ENCODE measurements at places on chromosomes 3 and 15. TPM values are rescaled to one million over a fixed set of nuclear protein-coding genes. Genes with fewer than 3 reads are reported as not detected.

DNA sequence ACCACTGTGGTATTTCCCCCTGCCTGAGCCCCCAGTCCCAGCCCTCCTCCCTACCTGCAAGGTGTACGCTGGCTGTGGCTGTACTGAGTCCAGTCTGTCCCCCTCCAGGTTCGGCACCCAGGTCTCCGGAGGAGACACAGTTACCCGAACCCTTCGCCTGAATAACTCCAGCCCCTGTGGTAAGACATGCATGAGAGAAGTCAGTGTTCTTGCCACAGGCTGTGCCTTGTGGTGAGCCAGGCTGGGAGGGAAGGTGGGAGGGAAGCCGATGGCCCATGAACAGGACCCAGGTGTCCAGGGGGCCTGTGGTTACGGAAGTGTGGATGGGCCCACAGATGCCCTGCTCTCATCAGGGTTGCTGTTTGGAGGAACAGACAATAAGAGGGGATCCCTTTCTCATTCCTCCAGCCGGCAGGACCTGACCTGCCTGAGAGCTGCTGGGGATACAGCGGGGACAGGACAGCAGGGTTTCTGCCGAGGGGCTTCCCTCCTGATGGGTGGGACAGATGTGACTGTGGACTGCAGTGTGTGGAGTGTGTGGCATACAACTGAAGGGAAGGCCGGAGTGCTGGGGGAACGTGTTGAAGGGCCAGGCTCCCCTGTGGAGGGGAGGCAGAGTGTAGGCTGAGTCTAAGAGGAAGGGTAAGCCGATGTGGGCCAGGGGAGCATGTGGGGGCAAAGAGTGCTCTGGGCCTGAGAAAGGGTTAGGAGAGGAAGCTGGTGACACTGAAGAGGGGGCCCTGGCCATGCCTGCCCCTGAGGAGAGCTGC, 21.9 kb downstream of the ACAA1 start:
- H3K36me3 ChIP-seq, result no peaks in the 10 kb centered on the region
- DNase-seq, result no peak
- no peak overlapping the region for H3K4me3 ChIP-seq
- no peak overlapping the region for H3K27ac ChIP-seq

DNA sequence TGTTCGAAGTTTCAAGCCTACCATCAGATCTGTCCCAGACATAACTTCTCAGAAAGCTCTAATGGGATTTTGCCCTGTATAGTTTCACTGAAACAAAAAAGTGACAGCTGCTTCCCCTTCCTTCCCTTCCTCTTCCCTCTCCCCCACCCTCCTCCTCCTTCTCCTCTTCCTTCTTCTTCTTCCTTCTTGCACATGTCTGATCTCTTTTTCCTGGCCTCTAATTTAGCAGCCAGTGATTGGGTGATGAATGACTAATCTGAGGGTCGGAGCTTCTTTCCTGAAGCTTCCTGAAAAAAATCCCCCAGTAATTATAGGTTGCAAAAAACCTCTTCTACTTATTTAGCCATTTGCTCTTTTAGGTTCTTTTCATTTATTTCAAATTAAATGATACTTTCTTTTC, 168.7 kb downstream of the POTEB3 start:
- DNase-seq, result no peak
- H3K4me3 ChIP-seq, result no peak overlapping the region
- no peaks in the 10 kb centered on the region for H3K36me3 ChIP-seq

DNA sequence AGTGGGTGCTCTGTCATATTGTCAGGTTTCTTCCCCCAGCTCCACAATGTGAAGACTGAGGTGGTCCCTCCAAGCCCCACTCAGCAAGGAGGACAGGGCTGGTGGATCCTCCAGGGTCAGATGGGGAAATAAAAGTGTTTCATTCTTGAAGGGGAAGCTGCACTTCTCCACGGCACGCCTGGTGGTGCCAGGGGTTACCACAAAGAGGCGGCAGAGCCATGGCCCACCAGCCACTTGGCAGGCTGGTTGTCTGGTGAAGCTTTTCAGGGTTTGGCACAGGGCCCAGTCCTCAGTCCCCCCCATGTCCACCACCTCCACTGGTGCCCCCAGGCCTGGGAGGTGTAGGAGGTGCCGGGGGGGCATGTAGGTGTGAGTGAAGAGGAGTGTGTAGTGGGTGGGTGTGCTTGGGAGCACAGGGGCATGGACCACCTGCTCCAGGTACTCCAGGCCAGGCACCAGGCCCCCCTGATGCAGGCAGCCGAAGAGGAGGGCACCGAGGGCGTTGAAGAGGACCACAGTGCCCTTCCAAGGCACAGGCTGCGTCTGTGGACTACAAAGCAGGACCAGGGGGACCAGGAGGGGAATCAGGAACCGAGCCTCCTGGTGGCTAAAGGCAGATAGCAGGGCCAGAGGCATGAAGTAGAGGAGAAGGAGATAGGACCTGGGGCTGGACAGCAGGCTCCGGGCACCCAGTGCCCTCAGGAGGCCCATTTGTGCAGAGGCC, 5.0 kb upstream of the NCBP2 start:
- no peak overlapping the region for H3K27ac ChIP-seq
- no peaks in the 10 kb centered on the region for H3K27me3 ChIP-seq
- H3K36me3 ChIP-seq, result peaks cover 4% of the 10 kb centered on the region
- DNase-seq, result no peak
- peaks cover 8% of the 10 kb centered on the region for H3K4me1 ChIP-seq
- no peak overlapping the region for H3K4me3 ChIP-seq

Gene TM4SF4
- total RNA-seq, result 1.3 TPM

- peaks cover 5% of the 10 kb centered on the region for H3K36me3 ChIP-seq
- peak overlapping the region; percentile 81 for H3K4me3 ChIP-seq
- H3K4me1 ChIP-seq, result peaks cover 27% of the 10 kb centered on the region
- H3K27me3 ChIP-seq, result no peaks in the 10 kb centered on the region
- DNase-seq, result no peak
Measured at GRCh38 chr3:45597581-45597980, 3.0 kb downstream of the LIMD1 start.

Gene FANCI
- 110 TPM for total RNA-seq

DNA sequence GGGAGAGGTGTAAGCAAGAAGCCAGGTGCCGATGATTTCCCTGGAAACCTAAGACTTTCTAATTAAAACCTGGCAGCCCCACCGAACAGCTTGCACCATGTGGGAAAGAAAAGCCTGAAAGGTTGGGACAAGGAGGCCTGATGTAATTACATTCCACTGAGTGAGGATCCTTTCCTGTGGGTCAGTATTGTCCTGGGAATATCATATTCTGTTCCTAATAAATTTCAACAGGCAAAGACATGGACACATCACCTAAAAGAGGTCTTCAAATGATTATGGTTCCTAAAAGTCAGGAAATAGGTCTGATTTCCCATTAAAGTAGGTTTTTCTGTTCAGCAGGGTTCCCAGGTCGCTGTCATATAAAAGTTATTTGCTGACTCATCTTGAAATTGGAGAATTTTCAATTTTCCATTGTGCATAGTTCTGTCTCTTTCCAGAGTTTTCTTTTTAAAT, 58.5 kb downstream of the DUT start:
- DNase-seq, result no peak
- no peaks in the 10 kb centered on the region for H3K36me3 ChIP-seq
- no peaks in the 10 kb centered on the region for H3K27me3 ChIP-seq
- H3K4me3 ChIP-seq, result no peak overlapping the region
- H3K4me1 ChIP-seq, result no peaks in the 10 kb centered on the region

GRCh38 chr3:72031581-72031980, 246.6 kb upstream of the PROK2 start:
- no peak overlapping the region for H3K27ac ChIP-seq
- no peak overlapping the region for H3K4me3 ChIP-seq
- DNase-seq, result no peak
- peaks cover 11% of the 10 kb centered on the region for H3K4me1 ChIP-seq
- no peaks in the 10 kb centered on the region for H3K36me3 ChIP-seq

Gene MRPS25
- total RNA-seq, result 76.2 TPM

DNA sequence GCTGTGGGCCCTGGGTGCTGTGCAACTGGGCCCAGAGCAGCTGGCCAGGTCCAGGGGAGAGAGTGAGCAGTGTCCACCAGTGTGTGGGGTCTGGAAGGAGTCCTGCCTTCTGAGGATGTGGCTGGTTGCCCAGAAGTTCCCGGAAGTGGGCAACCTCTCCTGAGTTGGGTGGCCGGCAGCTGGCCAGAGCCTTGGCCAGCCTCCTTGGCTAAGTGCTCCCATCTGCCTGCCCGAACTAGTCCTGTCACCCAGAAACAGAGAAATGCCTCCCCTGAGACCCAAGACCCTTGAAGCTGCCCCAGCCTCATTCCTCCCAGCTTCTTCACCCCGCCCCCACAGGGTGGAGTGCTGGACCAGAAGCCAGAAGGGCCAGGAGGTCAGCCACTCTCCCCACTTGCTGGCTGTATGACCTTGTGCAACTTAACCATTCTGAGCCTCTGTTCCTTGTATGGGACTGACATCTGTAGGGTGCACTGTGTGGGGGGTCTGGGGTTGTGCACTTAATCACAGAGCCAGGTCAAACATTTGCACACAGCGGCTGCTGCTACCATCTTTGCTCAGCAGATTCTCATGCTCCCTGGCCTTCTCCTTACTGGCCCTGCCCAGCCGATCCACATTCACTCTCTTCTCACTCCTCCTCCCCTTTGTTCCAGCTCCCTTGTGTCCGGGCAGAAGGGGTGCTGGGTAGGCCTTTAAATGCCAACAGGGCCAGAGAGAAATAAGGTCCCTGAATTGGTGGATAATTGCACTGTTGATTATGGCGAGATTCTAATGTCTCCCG, 7.5 kb upstream of the ALAS1 start:
- H3K4me1 ChIP-seq, result no peaks in the 10 kb centered on the region
- H3K27ac ChIP-seq, result no peak overlapping the region
- DNase-seq, result no peak
- no peaks in the 10 kb centered on the region for H3K27me3 ChIP-seq
- no peak overlapping the region for H3K4me3 ChIP-seq

- H3K27me3 ChIP-seq, result no peaks in the 10 kb centered on the region
- no peak overlapping the region for H3K27ac ChIP-seq
- H3K4me3 ChIP-seq, result no peak overlapping the region
- no peaks in the 10 kb centered on the region for H3K36me3 ChIP-seq
Measured at GRCh38 chr15:63052077-63052841, 9.7 kb downstream of the TPM1 start.

DNA sequence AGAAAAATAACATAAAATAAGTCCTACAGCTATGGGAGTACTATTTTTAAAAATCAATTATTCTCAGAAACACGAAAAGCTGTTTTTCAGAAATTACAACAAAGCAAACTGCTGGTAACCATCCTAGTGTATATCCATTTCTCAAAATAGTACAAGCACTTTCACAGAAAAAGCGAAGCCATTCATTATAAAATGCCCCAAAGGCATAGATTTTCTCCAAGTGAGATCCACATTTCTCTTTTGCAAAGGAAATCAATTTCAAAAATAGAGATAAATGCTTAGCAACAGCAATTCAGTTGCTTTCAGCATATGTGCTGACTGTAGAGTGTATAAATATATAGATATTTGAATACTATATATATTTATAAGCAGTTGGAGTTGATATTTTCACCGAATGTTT, 1266.3 kb downstream of the SI start:
- H3K4me1 ChIP-seq, result no peaks in the 10 kb centered on the region
- H3K4me3 ChIP-seq, result no peak overlapping the region
- H3K36me3 ChIP-seq, result no peaks in the 10 kb centered on the region
- no peaks in the 10 kb centered on the region for H3K27me3 ChIP-seq

GRCh38 chr3:138670407-138670806, 61.8 kb downstream of the FAIM start:
- H3K27me3 ChIP-seq, result no peaks in the 10 kb centered on the region
- no peak for DNase-seq
- no peak overlapping the region for H3K27ac ChIP-seq
- H3K4me1 ChIP-seq, result no peaks in the 10 kb centered on the region

- H3K36me3 ChIP-seq, result no peaks in the 10 kb centered on the region
- no peaks in the 10 kb centered on the region for H3K27me3 ChIP-seq
- H3K4me1 ChIP-seq, result peaks cover 2% of the 10 kb centered on the region
- H3K4me3 ChIP-seq, result peak overlapping the region; percentile 94
Measured at GRCh38 chr15:63277893-63278456, 570 bp downstream of the APH1B start.

Gene EPHA6
- not detected for total RNA-seq

- H3K4me1 ChIP-seq, result no peaks in the 10 kb centered on the region
- no peak overlapping the region for H3K27ac ChIP-seq
- H3K4me3 ChIP-seq, result no peak overlapping the region
- no peak for DNase-seq
- no peaks in the 10 kb centered on the region for H3K36me3 ChIP-seq
Measured at GRCh38 chr3:175047786-175048185, 188.7 kb downstream of the NAALADL2 start.

Gene GPR149
- not detected for total RNA-seq

- DNase-seq, result no peak
- H3K27me3 ChIP-seq, result no peaks in the 10 kb centered on the region
- no peak overlapping the region for H3K4me3 ChIP-seq
- no peaks in the 10 kb centered on the region for H3K36me3 ChIP-seq
- H3K4me1 ChIP-seq, result no peaks in the 10 kb centered on the region
Measured at GRCh38 chr3:39750712-39751111, 58.7 kb upstream of the MYRIP start.

Gene PLOD2
- 0.21 TPM for total RNA-seq

Gene MST1R
- total RNA-seq, result 2.3 TPM

- no peak overlapping the region for H3K27ac ChIP-seq
- no peak for DNase-seq
- no peak overlapping the region for H3K4me3 ChIP-seq
- no peaks in the 10 kb centered on the region for H3K36me3 ChIP-seq
Measured at GRCh38 chr15:62795700-62796695, 246.5 kb upstream of the TPM1 start.

- H3K27ac ChIP-seq, result no peak overlapping the region
- H3K4me3 ChIP-seq, result no peak overlapping the region
- DNase-seq, result no peak
- H3K4me1 ChIP-seq, result no peaks in the 10 kb centered on the region
- no peaks in the 10 kb centered on the region for H3K36me3 ChIP-seq
Measured at GRCh38 chr3:63726656-63727055, 74.2 kb downstream of the SNTN start.

GRCh38 chr3:100993309-100993708, at the start of gene ABI3BP:
TSS of gene ABI3BP (minus strand) at chr3:100993421. CDS start at chr3:100993384, 37 bp downstream.
- no peaks in the 10 kb centered on the region for H3K27me3 ChIP-seq
- no peak within 1 kb of the TSS for H3K27ac ChIP-seq
- DNase-seq, result no peak

DNA sequence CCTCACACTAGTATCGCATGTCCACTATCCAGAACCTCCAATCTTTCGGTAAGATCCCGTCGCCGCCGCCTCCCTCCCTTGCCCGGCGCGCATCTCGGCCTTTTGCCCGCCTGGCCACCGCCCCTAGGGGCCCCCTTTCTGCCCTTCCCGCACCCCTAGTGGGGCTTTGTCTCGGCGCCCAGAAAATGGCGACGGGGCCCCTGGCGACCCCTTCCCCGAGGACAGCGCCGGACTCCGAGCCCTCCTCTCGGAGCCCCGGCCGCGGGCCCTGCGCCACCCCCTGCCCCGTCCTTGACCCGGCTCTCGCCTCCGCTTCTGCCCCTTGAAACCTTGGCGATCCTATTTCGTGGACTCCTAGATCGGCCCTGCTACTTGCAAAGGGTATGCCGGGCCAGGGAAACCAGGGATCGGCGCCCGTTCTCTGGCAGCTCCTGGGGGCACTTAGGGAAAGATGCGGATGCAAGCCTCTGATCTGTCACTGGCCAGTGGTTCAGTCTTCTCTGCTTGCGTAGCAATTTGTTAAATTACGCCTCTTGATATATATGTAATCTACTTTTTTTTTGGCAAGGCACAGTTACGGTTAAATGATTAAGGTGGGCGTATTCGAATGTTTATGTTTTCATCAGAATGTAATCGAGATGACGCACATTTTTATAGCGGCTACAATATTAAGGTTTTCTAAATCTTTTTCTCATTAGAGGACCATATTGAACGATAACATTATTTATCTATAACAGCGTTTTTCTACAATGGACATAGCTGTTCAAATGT, 603 bp downstream of the EIF1B start:
- H3K4me3 ChIP-seq, result peak overlapping the region; percentile 90
- H3K27ac ChIP-seq, result peak overlapping the region; percentile 90
- H3K27me3 ChIP-seq, result no peaks in the 10 kb centered on the region
- DNase-seq, result no peak
- H3K4me1 ChIP-seq, result no peaks in the 10 kb centered on the region
- peaks cover 13% of the 10 kb centered on the region for H3K36me3 ChIP-seq

Gene IL17RC
- 0.37 TPM for total RNA-seq

Gene CCDC39
- total RNA-seq, result 0.43 TPM

Measured in GM12878 (cell line).